ENCODE measurements at places on chromosomes 16 and 17.

- peak; percentile 22 for DNase-seq
Observed at GRCh38 chr16:3020247-3020603, at the start of gene TNFRSF12A. Gene TNFRSF12A, plus strand, starts transcription at chr16:3020368. Its CDS starts 30 bp downstream, at chr16:3020398.

DNA sequence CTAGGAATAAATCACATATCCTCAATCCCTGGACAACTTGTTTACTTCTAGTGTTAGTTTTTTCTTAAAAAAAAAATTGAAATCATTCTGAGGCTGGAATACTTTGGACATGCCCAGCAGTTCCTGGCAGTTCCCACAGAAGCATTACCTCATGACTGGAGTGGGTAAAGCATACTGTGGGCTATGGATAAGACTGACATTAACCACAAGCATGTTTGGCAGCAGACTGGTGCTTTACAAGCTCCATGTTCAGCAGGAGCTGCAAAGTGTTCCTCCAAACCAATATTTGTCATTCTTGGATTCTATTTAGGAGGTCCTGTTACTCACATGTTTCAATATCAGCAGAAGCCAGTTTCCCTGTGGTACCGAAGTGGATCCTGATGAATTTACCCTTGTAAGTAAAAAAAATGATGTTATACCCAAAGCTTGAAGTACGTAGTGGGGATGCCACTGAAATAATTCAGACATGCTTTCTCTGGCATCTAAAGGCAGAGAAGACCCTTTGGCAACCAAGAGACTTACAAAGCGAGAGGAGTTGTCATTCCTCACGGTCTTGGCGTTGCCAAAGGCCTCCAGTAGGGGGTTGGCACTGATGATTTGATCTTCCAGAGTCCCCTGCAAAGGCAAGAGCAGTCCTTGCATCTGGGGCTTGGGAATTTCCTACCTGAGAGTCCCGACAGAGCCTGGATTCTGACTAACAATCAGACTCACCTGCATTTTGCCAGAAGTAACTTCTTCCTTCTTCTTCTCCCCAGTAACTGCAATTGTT is 4.9 kb downstream of the MYH1 start:
- DNase-seq, result no peak

- DNase-seq, result no peak
Observed at GRCh38 chr17:45284176-45285140, 22.6 kb upstream of the SPATA32 start.

- DNase-seq, result no peak
Observed at GRCh38 chr16:10428433-10429168, 42.7 kb downstream of the ATF7IP2 start.

DNA sequence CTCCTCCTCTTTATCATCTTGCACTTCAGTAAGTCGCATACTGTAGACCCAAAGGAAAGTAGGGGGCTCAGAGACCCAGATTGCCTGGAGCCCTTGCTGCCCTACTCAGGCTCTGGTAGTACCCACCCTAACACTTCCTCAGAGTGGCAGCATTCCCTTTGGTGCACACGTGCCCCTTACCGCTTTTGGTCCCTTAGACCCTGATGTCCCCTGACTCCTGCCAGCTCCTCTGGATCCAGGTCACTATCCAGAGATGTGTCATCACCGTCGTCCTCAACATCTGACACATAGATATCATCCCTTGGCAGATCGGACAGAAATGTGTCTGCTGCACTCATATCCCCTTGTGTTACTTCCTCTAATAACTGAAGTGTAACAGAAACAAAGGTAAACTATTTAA is 5.4 kb upstream of the PSMC5 start:
- no peak for DNase-seq

All from activated CD8-positive, alpha-beta memory T cell treated with anti-CD3 and anti-CD28 coated beads for 48 hours (primary cell).